Kidney tubule cell (primary cell): ENCODE measurements at places on chromosomes 6 and 20.

GRCh38 chr20:57678340-57678739, 31.5 kb downstream of the PMEPA1 start:
- DNase-seq: no peak

GRCh38 chr6:18748314-18748713, 361.2 kb downstream of the RNF144B start:
- DNase-seq: no peak

GRCh38 chr6:25872814-25873213, 1.2 kb downstream of the SLC17A3 start:
- DNase-seq: peak; percentile 50

DNA sequence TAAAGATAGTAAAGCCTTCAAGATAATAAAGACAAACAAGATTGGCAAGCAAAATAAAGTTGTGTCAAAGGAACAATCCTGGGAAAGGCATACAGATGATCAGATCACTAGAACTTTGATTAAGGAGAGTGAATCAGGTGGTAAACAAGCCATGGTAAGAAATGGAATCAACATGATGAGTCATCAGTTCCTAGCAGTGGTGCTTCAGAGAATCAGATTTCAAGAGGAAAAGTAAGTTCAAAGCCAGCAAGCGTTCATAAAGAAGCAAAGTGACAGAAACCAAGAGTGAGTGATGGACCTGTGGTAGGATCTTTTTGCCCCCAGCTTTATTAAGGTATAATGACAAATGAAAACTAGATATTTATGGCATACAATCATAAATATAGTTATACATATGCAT, 340.4 kb downstream of the TPBG start:
- peak; percentile 6 for DNase-seq

- peak; percentile 26 for DNase-seq
Observed at GRCh38 chr6:13522656-13523055, 35.3 kb upstream of the GFOD1 start.

DNA sequence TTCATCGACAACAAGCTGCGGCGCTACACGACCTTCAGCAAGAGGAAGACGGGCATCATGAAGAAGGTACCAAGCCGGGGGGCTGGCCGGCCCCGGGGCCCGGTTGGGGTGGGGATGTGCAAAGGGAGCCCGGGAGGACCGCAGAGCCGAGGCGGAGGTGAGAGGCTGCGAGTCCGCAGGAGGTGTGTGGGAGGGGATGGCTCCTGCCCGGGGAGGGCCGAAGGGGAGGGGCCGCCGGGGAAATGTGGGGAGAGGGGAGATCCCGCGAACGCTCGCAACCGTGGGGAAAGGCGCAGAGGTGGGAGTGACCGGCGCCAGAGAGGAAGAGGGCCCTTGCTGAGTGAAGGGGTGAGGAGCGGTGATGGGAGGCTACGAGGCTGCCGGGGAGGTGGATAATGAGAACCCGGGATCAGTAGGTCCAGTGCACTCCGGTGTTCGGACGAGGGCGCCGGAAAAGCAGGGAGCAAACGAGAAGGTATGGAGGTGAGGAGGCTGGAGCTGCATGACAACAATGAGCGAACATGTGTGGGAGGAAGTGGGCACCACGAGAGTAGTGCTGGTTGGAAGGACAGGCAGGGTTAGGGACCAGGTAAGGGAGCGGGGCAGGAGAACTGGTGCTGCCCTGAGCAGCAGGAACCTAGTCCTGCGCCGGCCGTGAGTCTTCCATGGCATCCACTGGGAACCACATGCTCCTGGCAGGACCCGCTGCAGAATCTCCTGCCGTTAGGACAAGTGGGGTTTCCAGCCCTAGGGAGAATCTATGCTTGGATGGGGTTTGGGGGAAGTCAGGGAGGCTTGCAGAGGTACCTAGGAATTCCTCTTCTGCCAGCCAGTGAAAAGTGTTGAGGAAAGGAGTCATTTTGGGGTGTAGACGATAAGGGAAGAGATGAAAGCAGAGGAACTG, 1.3 kb downstream of the SRF start:
- peak; percentile 60 for DNase-seq

- DNase-seq: no peak
Observed at GRCh38 chr20:24185791-24186190, 197.2 kb upstream of the GGTLC1 start.

GRCh38 chr6:158529629-158530028, 30.3 kb upstream of the TMEM181 start:
- DNase-seq: no peak
